Caki2 (cell line): ENCODE measurements at places on chromosomes 5 and 9.

GRCh38 chr5:151233616-151234085, 9.8 kb upstream of the CCDC69 start:
- no peak for DNase-seq

- no peak for DNase-seq
Observed at GRCh38 chr5:14407746-14408175, 173.8 kb upstream of the OTULINL start.

DNA sequence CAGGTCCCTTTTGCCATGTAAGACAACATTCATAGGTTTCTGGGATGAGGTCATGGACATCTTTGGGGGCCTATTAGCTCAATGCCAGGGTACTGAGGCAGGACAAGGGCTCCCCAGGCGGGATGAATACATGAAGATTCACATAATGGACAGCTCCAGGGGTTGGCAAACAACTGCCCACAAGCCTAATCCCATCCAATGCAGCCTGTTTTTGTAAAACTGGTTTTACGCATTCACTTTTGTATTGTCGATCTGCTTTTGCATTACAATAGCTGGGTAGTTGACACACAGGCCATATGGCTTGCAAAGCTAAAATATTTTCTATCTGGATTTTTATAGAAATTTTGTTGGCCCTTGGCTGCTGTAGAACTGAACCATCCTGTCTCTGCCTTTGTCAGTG, 248.5 kb upstream of the PANK3 start:
- no peak for DNase-seq

GRCh38 chr5:80255811-80256712, at the start of gene SERINC5:
Gene SERINC5 (minus strand): TSS chr5:80256048. CDS start chr5:80255922, 126 bp downstream.
- DNase-seq = peak; percentile 71

DNA sequence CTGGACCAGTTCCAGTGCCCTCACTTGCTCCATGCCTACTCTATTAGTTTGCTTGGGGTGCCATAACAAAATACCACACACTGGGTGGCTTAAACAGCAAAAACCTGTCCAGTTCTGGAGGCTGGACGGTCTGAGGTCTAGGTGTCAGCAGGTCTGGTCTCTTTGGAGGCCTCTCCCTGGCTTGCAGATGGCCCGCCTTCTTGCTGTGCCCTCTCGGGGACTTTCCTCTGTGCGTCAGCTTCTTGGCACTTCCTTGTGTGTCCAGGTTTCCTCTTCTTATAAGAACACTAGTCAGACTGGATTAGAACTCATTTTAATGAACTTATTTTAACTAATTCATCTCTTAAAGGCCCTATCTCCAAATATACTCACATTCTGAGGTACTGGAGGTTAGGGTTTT, 97.2 kb downstream of the CARTPT start:
- no peak for DNase-seq

- DNase-seq = no peak
Observed at GRCh38 chr9:128637656-128638055, 19.0 kb downstream of the DYNC2I2 start.

DNA sequence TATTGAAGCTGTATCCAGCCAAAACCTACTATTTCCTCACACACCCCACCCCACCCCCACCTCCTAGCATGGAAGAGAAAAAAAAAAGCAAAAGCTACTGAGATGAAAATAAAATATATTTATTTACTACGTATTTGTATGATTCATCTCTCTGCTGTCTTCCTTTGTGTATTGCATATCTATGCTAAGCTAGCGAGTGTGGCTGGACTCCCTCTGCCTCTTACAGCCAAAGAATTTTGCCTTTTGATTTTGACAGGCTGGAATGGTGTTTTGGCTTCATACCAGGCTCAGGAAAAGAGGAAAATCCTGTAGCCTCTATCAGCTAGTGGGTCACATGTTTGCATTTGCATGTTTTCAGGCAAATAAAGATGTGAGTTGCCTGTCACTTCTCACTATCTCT, 2.2 kb downstream of the ABLIM3 start:
- DNase-seq = no peak

- no peak for DNase-seq
Observed at GRCh38 chr5:157303667-157304327, 37.9 kb downstream of the CYFIP2 start.

DNA sequence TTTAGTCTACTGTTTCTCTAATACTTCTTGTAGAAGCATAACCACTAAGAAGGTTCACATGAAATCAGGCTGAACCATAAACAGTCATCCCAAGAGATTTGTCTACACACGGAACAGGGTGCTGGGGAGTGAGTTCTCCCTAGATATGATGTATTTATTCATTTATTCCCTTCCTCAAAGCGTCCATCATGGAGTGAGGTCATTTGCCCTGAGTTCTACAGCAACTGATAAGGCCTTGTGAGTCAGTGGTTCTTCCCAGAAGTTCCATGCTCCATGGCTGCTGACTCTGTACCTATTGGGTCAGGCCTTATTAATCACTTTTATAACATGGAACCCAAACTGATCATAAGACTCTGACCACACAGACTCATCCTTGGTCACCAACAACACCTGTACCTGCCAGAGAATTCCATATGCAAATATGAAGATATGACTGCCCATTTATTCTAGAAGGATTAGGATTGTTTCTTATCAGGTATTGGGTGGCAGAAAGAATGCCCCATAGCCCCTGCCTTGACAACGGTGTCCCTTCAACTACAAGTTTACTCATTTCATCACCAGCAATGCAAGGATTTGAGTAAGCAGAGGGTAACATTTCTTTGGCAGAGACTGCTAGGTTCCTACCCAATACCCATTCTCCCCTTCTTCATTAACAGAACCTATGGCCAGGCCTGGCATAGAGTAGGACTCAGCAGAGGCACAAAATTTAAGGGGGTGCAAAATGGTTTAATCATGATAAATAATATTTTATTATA, 118.1 kb downstream of the LHFPL2 start:
- DNase-seq = peak; percentile 72

DNA sequence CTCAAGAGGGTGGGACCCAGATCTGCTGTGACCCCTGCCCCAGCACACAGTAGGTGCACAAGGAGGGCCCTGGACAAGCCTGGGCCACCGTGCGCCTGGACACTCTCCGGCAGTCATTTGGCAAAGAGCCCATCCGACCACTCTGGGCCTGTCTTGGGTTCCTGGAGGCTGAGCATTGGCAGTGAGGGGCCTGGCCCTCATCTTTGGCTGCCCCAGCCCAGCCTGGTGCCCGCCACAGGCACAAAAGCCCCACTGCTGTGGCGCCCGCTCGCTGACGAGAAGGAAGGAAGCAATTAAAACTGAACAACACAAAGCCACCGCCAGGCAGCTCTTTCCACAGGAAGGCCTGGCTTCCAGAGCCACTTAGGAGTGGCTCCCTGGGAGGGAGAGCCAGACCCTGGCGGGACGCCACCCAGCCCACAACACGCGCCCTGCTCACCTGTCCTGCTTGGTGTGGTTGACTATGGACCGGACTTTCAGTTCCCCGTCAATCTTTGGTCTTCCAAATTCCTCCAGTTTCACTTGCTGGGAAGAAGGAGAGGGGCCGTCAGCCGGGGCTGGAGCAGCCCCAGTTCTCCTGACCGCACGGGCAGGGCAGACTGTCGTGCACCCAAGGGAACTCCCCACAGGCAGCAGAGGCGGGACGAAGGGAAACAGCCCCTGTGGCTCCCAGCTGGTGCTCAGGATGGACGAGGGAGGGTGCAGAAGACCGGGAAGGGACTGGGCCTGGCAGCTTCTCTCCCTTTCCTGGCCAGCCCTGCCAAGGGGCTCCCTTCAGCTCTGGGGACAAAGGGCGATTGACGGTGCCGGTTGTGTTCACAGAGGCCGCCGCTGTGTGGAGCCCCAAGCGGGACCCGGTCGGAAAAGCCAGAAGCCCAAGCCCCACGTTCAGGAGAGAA, 50.9 kb upstream of the SARDH start:
- DNase-seq = no peak

GRCh38 chr9:124458441-124458840, 8.2 kb downstream of the ADGRD2 start:
- no peak for DNase-seq

- DNase-seq = no peak
Observed at GRCh38 chr5:105259581-105260217, 1697.1 kb upstream of the NUDT12 start.

GRCh38 chr5:95689680-95690079, 6.9 kb upstream of the SPATA9 start:
- DNase-seq = no peak

DNA sequence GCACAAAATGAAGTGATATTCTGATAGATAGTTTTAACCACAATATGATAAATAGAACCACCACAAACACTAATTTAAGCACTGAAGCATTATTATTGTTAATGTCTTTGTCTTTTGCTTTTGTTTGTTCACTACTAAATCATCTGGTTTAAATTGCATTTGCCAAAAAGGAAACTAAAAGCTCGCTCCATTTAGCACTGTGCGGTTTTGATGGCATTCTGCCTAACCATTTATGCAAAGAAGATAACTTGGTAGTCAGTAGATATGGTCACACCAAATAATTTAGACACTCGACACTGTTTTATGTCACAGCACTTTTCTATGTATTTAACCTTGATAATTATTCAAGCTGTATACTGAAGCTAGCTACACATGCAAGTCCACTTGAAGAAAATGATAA, 849.8 kb upstream of the CDH6 start:
- no peak for DNase-seq

- no peak for DNase-seq
Observed at GRCh38 chr5:39998518-39998917, 573.7 kb upstream of the DAB2 start.

DNA sequence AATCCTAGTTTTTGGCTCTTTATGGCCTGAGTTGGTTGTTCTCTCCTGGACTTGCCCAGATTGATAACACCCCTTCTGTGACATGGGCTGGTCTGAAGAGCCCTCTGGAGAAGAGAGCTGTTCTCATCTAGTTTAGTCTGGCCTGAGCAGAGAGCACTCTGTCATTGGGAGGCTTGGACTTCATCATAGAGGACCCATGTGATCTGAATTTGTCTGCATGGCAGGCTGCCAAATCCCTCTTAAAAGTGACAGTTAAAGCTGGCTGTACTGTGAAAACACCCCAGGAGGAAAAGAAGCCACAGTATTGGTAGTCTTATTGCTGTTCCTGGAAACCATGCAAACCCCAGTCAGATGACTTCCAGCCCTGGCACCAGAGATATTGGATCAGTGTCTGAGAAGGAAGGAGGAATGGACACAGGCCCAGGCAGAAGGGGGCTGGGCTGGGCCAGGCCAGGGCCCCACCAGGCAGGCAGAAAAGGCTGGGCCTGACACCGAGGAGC, 3.7 kb upstream of the WDR31 start:
- DNase-seq = peak; percentile 36

- DNase-seq = no peak
Observed at GRCh38 chr5:125210242-125210947, 464.0 kb upstream of the ZNF608 start.

GRCh38 chr5:537098-537497, 12.8 kb upstream of the SLC9A3 start:
- no peak for DNase-seq

- no peak for DNase-seq
Observed at GRCh38 chr9:35828716-35829083, at the start of gene FAM221B. Gene FAM221B (minus strand): TSS chr9:35828732. CDS start chr9:35826161, 2,571 bp downstream.

DNA sequence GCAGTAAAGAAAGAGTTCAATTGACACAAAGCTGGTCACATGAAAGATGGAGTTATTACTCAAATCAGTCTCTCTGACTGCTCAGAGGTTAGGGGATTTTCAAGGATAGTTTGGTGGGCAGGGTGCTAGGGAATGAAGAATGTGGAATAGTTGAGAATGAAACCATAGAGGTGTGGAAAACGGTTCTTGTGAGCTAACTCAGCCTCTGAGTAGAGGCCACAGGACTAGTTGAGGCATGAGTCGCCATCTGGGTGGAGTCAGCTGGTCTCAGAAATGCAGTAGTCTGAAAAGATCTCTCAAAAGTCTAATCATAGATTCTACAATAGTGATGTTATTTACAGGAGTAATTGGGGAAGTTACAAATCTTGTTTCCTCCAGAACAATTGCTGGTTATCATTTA, 178.9 kb upstream of the SPEF2 start:
- no peak for DNase-seq

DNA sequence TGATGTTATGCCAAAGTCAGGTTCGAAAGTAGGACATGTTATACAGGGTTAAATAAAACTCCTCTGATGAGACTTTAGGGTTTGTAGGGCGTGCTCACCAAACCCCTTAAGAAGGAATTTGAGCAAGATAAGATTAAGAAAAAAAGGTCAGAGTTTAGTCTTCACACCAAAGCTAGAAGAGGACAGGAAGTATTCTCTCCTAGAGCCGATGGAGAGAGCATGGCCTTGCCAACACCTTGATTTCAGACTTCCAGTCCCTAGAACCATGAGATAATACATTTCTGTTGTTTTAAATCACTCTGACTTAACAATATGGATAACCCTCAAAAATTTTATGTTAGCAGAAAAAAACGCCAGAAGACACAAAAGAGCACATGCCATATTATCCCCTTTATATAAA, 16.3 kb upstream of the PLCXD3 start:
- no peak for DNase-seq

DNA sequence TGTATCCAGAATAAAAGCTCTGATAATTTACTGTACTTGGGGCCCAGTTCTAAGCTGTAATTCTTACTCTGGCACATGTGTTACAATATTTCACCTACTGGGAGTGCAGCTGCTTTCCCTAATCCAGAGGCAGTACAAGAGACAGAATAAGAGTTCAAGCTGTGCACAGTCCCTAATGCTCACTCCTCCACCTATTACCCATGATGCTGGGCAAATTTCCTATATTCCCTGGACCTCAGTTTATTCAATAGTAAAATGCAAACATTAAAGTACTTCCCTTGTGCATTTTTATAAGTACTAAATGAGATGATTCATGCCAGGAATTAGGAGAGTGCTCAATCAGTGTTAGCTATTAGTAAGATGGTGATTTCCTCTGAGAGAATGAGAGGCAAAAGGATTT, 28.0 kb upstream of the TAF11L2 start:
- no peak for DNase-seq

- no peak for DNase-seq
Observed at GRCh38 chr5:4980201-4980600, 159.9 kb upstream of the ADAMTS16 start.

- DNase-seq = no peak
Observed at GRCh38 chr5:54902791-54903473, 82.5 kb downstream of the ESM1 start.

DNA sequence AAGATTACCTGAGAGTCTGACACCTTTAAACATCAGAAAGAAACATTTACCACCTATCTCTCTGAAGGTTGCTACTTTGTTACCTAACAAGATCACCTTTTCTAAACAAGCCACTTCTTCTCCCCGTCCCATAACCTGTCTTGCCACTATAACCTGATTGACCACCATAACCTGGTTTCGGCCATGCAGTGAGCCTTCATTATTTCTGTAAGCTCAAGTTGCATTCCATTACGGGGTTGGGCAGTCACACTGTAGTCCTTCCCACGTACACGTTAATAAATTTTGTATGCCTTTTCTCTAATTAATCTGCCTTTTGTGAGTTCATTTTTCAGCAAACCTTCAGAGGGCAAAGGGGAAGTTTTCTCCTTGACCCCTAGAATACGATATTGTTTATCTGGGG, 28.0 kb upstream of the CCNG1 start:
- DNase-seq = no peak

- no peak for DNase-seq
Observed at GRCh38 chr9:132726576-132727130, 56.4 kb downstream of the GTF3C4 start.

DNA sequence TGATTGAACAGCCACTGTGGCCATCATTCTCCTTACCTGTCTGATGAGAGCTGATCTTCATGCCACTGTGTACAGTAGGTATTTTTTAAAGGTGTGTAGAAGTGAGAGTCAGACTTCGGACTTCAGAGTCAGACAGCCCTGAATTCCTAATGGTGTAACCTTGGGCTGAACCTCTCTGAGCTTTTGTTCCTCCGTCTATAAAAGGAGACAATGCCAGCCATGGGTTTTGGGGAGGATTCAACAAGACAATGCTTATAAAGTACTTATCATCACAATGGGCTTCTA, 18.7 kb downstream of the GSN start:
- no peak for DNase-seq

GRCh38 chr5:10987925-10988504, 227.0 kb upstream of the DAP start:
- peak; percentile 38 for DNase-seq
